Activated naive CD4-positive, alpha-beta T cell treated with anti-CD3 and anti-CD28 coated beads, Interleukin-2, amount 10 ng/mL, durations not matched to agents 5 hours and 36 hours (primary cell): ENCODE measurements at places on chromosomes 1 and 21. TPM values are rescaled to one million over a fixed set of nuclear protein-coding genes. Genes with fewer than 3 reads are reported as not detected.

Gene CXADR
- 0.78 TPM for total RNA-seq

Gene FAM20B
- 26.7 TPM for total RNA-seq

Gene TRIM63
- total RNA-seq, result 0.39 TPM

Gene EPHB2
- total RNA-seq, result not detected

Gene VHLL
- not detected for total RNA-seq

Gene URB2
- total RNA-seq, result 11.6 TPM

Gene AGMAT
- total RNA-seq, result 15.9 TPM

Gene SEC16B
- total RNA-seq, result not detected

Gene TNFRSF18
- 9.3 TPM for total RNA-seq

Gene ZDHHC18
- 55.1 TPM for total RNA-seq

Gene RHEX
- not detected for total RNA-seq

Gene KPRP
- total RNA-seq, result not detected

Gene S100A7
- total RNA-seq, result not detected

Gene E2F2
- total RNA-seq, result 54.5 TPM

Gene S100A11
- total RNA-seq, result 323 TPM

Gene RASSF5
- 212 TPM for total RNA-seq

Gene LACTBL1
- not detected for total RNA-seq

Gene GBP5
- 330 TPM for total RNA-seq

Gene TMPRSS2
- total RNA-seq, result not detected

Gene S100A2
- total RNA-seq, result 0.60 TPM

Gene OR2T6
- total RNA-seq, result not detected

Gene FAM229A
- 13.5 TPM for total RNA-seq

Gene SLFNL1
- 0.29 TPM for total RNA-seq

Gene LMX1A
- total RNA-seq, result not detected

Gene ASAP3
- 0.25 TPM for total RNA-seq

Gene PTAFR
- total RNA-seq, result 0.22 TPM

Gene C1orf210
- not detected for total RNA-seq

Gene DNTTIP2
- total RNA-seq, result 58.5 TPM

Gene NR5A2
- total RNA-seq, result not detected

Gene IFI16
- total RNA-seq, result 232 TPM

Gene MEX3A
- not detected for total RNA-seq

Gene BGLAP
- total RNA-seq, result 2.2 TPM

Gene PRKACB
- 111 TPM for total RNA-seq

Gene LRRC39
- 0.82 TPM for total RNA-seq

Gene GPR37L1
- total RNA-seq, result not detected

Gene TCP10L
- total RNA-seq, result 0.38 TPM

Gene ACOT11
- 0.77 TPM for total RNA-seq

Gene WDR26
- total RNA-seq, result 88.5 TPM

Gene CFAP141
- total RNA-seq, result not detected

Gene NUP210L
- 0.10 TPM for total RNA-seq

Gene ADGRB2
- total RNA-seq, result 0.20 TPM

Gene CD1E
- not detected for total RNA-seq

Gene NR1I3
- total RNA-seq, result not detected

Gene SERINC2
- not detected for total RNA-seq

Gene CDC42BPA
- 0.58 TPM for total RNA-seq

Gene ROR1
- total RNA-seq, result not detected

Gene OR2T35
- not detected for total RNA-seq

Gene TEDDM1
- not detected for total RNA-seq

Gene MROH9
- not detected for total RNA-seq
